ENCODE measurements at places on chromosomes 7 and 10.
A peak's percentile ranks its signal among the peaks of the same experiment; 100 is the strongest.

DNA sequence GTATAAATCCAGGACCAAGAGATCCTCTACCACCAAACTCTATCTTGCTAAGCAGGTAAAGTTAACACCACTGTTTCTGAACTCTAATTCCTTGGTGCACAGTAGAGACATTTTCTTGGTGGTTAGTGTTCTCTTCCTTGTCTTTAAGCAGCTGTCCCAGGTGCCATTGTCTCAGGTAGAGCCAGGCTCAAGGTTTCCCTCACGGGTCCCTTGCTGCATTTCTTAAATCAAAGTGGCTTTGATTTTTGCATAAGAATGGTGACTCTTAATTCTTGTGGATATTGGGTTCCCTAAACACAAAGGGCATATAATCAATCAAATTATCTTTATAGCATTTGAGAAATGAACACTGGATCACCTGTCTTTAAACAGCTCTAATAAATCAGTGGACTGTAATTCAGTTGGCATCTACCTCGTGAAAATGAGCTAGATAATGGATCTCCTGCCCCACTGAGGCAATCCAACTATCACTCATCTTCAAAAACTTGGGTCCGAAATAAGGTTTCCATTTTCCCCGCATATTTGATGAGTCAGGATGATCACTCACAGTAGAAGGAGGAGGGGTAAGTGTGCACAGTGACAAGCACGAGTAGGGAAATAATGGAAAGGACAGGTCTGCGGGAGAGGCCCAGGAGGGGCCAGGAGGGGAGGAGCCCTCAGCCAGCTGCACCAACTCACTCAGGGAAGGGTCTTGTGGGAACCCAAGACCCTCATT is 2.4 kb downstream of the ABCC2 start:
- DNase-seq = no peak

DNA sequence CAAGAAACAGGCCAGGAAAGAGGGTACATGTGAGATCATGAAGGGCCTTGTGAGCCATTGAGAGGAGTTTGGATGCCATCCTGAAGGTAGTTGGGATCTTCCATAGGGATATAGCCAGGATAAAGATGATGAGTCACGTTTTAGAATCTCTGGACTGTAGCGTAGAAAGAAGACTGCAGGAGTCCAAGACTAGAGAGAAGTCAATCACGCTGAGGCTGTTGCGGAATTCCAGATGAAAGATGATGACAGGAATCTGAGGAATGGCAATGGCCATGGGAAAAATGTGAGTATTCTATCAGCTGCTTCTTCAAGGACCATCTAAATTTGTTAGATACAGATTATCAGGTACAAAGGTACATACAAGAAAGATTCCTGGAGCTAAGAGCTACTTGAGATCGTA is 711.3 kb downstream of the GRM8 start:
- no peak for DNase-seq

DNA sequence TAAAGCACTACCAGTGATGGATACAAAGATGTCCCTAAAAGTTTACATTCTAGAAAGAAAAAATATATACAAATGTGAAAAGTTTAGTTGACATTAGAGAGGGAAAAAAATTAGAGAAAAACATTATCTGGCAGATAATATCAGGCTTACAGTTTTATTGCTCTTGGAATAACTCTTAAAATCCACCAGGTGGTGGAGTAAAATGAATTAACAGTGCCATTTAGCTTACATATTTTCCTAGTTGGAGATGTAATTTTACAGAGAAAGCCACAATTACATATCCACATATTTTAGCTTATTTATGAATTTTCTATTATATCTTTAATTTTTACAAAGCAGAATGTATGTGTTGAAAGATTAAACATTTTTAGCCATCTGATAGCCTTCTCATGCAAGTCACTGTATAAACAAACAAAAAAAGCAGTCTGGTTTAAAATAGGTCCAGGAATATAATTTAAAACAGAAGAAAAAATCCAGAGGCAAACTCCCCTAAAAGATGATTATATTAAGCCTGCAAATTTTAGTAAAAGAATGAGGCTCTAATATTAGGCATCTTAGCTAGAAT is 6.5 kb downstream of the CABCOCO1 start:
- DNase-seq = no peak

DNA sequence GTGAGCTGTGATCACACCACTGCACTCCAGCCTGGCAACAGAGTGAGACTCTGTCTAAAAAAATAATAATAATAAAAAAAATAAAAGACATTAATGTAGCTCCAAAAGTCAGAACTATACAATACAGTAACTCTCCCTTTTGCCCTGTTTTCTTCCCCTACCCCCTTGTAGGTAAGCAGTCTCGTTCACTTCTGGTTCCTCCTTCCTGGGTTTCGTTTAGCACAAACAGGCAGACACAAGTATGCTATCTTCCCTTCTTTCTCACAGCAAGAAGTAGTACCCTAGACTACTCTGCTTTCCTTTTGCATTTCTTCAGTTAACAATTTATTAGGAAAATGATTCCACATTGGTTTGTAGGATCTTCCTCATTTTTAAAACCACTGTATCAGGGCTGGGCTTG is 33.1 kb downstream of the PDSS1 start:
- no peak for DNase-seq

GRCh38 chr7:93016681-93017381 is 100.9 kb downstream of the SAMD9 start:
- no peak for DNase-seq

- DNase-seq = peak; percentile 28
These were observed 22.8 kb upstream of the ITGB1 start for GRCh38 chr10:32980558-32981468.

DNA sequence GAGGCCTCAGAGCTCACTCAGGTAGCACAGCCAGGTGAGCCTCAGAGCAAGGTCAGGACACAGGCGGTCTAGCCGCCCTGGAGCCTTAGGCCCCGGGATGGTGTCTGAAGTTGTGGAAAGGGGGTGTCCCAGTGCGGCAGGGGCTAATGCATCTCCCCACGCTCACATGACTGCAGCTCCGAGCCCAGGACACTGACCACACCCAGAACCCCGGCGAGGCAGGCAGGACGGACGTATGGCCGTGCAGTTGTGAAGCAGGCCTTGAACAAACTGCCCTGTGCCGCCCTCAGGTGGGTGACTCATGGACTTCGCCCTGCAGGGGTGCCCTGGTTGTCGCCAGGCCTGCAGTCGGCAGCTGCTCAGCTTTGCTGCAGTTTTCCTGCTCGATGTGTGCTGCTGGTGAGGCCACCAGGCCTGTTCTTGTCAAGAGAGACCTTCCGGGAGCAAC is 5.0 kb upstream of the PRKAR1B start:
- DNase-seq = no peak

GRCh38 chr10:10317151-10317550 is 700.5 kb upstream of the CELF2 start:
- DNase-seq = no peak

DNA sequence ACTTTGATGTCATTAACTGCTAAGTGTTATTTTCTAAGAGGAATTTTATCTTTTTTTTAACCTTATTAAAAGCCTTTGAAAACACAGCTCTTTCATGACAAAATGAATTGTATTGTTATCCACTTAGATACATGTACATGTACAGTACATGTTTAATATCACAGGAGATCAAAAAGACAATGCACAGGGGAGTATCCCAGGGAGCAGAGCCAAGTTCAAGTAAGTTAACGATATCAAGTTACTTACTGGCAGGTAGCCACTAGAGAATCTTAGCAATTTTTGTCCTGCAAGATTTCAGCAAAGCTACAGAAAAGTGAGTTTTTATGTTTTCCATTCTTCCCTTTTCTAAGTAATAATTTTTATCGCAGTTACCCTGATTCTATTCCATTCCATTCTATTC is 33.9 kb upstream of the ARL4A start:
- DNase-seq = no peak

DNA sequence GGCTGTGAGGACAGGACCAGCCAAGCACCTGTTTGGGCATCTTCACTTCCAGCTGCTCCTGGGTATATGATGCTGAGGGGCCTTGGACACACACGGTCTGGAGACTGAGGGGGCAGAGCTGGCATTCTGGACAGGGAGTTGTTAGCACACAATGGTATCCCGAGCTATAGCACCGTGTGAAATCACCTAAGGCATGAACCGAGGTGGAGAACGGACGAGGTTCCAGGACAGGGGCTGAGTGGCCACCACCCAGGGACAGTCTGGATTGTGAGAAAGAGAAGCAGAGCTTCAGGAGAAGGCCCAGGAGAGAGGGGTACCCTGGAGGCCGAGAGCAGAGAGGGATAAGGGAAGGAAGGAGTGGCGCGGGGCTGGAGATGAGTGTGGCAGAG is 571.8 kb downstream of the TCERG1L start:
- DNase-seq = no peak

DNA sequence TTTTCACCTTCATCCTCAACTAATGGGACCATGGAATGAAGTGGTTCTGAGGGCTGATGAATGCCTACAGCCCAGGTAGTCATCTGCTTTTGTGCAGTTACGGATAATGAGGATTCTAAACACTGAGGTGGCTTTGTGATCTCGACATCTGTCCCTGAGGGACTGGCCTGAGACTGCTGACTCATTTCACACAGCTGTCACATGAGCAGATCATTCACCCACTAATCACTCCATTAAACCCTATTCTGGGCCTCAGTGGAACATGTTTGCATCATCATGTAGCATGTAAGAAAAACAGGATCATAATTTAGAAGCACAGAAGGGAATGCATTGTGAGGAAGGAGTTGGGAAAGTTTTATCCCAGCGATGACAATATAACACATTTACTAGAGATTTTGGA is 79.4 kb upstream of the FEZF1 start:
- DNase-seq = no peak

DNA sequence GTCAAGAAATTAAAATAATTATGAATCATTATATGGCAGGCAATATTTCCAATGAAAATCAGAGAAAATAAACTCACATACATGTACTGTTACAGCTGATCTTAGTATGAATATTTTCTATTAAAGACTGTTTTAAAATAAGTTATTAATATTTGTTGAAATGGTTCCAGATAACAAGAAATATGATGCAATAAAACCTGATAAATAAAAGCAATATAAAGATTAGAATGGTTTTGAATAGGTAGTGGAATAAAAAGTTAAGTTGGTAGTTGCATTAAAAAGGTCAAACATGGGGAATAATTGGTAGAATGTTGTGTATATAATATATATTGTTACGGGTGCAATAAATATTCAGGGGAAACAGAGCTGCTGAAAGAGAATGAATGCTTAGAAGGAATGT is 52.5 kb downstream of the MEST start:
- DNase-seq = no peak

- DNase-seq = no peak
These were observed 11.5 kb downstream of the FOXL3 start for GRCh38 chr7:301291-302053.

GRCh38 chr10:78764846-78765430 is 303.8 kb upstream of the ZMIZ1 start:
- no peak for DNase-seq

DNA sequence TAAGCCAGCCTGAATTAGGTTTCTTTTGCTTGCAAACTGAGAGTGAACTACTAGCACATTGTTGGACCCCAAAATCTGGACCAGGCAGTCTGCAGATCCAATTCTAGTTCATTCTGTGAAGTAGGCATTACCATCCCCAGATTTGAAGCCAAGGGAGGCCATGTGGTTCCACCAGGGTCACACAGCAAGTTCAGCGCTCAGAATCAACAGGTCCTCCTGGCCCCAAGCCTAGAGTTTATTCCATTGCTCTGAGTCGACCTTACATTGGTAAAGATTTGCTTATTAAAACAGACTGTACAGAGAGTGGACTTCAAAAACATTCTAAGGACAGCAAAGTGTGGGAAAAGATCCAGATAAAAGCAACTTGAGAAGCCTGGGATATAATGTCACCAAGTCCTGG is 50.9 kb downstream of the AFAP1L2 start:
- DNase-seq = no peak

GRCh38 chr10:71345694-71346093 is 26.6 kb downstream of the SLC29A3 start:
- DNase-seq = no peak

DNA sequence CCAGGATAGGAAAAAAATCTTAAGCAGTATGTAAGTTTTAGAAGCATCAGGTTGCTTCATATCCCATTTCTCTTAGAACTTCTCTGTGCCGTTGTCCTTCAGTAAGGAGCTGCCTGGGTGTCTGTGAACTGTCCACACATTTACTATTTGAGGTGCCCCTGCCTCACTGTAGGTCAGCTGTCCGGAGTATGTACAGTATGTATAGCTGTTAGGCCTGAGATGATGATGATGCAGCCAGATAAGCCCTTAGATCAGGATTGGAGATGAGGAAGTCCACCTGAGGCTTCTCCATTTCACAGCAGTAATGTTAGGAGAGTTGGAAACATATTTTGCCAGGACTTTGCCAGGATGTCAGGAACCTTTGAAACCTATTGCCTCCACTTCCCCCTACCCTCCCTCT is 7.7 kb downstream of the NDUFB2 start:
- no peak for DNase-seq

DNA sequence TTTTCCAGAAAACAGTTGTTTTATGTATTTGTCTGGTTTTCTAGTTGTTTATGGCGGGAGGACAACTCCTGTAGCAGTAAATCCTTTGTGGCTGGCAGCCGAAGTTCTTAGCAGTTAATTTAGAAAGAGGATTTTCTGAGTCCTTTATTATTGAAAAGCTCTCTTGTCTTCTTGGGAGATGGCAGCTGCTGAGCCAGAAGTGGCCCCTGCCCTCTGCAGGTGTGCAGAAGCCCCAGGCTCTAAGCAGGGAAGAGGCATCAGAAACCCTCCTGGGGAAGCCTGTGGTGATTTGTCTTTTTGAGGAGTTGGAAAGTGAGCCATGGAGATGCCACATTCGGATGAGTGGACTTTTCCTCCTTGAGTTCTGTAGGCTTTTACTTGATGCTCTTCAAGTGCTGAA is 106.3 kb downstream of the GLRX3 start:
- no peak for DNase-seq

DNA sequence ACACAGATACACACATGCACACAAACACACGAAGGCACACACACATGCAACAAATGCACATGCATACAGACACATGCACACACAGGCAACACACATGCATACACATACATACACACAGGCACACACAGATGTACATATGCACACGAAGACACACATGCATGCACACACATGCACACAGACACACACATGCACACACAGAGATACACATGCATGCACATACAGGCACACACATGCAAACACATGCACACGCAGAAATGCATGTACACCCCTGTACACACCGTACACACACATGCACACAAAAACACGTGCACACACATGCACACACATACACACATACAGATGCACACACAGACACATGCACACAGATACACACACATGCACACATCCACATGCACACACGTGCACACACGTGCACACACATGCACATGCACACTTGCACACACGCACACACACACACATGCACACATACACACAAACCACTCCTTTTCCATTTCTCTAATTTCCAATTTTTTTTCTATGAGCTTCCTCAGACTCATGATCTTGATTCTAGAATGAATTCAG is 63.3 kb upstream of the CCZ1B start:
- DNase-seq = no peak

DNA sequence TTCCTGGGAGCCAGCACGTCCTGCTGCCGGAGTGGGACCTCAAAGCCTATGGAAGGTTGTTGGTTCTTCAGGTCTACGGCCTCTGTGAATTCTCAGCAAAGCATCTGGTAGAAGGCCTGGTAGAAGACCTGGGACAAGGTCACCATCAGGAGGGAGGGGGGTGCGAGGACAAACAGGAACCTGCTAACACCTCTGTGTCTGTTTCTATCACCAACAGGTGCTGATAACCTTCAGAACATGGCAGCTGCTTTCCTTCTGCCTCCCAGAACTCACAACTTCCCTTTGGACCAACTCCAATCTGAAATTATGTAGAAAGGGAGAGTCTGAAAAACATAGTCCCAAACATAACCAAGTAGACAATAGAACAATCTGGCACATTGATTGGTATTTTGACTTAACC is 8.3 kb upstream of the MET start:
- DNase-seq = no peak

GRCh38 chr10:124250506-124250905 is 157.1 kb upstream of the CHST15 start:
- DNase-seq = no peak
